ENCODE measurements at places on chromosomes 2 and 18. TPM values are rescaled to one million over a fixed set of nuclear protein-coding genes. Genes with fewer than 3 reads are reported as not detected.

DNA sequence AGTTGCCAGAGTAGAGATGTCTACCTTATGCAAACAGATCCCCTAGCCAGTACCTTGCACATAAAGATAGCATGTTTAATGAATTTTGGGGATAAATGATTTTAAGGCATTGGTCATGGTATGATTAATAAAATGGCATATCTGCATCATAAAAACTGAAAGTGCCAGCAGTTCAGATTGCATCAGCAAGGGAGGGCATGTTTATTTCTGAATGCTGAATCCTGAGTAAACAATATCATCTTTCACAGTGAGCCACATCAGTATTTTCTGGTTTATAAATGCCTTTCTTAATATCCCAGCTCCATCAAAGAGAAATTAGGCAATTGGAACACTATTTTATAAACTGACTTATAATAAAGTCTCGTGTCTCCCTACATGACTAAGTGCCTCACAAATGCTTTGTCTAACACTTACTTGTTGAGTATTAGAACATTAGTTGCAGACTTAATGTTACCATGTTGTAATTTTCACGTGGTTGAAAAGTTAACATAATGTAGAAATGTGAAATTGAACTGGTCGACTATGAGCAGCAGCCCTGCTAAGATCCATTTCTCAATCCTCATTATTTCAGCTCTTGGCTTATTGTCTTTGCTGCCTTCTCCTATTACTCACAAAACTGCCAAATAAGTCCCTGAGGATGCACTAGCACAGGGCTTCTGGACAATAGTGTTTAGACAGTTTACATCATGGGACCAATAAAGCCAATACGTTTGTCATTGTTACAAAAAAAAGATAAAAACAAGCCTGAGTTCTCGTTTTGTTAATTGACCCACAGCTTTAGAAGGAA lies 48.0 kb downstream of the LANCL1 start:
- no peak for DNase-seq
- no peaks in the 10 kb centered on the region for H3K4me1 ChIP-seq
- peaks cover 24% of the 10 kb centered on the region for H3K36me3 ChIP-seq
- no peaks in the 10 kb centered on the region for H3K27me3 ChIP-seq
- no peak overlapping the region for H3K27ac ChIP-seq

DNA sequence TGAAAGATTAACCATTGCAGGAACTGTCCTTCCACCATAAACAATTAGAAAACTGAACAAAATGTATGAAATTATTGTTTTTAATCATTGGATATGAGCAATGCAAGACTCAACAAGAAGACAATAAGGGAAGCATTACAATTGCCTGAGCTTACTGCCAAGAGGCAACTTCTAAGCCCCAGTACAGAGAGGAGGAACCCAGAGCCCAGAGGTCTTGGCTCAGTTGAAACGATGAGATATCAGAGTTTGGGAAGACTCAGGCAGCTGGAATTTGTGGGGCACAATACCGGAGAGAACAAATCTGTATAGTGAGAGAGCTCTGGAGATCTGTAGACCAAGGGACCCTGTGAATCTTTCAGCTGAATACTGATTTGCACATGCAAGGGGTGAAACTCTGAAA lies 80.6 kb upstream of the ZFP36L2 start:
- H3K4me3 ChIP-seq: no peak overlapping the region
- no peak for DNase-seq
- H3K36me3 ChIP-seq: no peaks in the 10 kb centered on the region
- H3K4me1 ChIP-seq: peaks cover 55% of the 10 kb centered on the region
- H3K27me3 ChIP-seq: no peaks in the 10 kb centered on the region

GRCh38 chr2:158128168-158128973 lies 26.7 kb downstream of the UPP2 start:
- H3K36me3 ChIP-seq: no peaks in the 10 kb centered on the region
- no peak overlapping the region for H3K4me3 ChIP-seq
- no peak overlapping the region for H3K27ac ChIP-seq
- H3K4me1 ChIP-seq: no peaks in the 10 kb centered on the region
- no peak for DNase-seq
- H3K27me3 ChIP-seq: no peaks in the 10 kb centered on the region

DNA sequence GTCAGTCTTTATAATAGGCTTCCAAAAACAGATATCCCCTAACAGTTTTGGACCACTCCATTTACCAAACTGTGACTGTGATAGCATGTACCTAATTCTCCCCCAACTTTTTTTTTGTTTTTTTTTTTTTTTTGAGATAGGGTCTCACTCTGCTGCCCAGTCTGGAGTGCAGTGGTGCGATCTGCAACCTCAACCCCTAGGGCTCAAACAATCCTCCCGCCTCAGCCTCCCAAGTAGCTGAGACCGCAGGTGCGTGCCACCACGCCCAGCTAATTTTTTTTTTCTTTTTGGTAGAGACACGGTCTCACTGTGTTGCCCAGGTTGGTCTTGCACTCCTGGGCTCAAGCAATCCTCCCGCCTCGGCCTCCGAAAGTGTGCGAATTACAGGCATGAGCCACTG lies 52.9 kb downstream of the REV1 start:
- H3K27me3 ChIP-seq: no peaks in the 10 kb centered on the region
- H3K36me3 ChIP-seq: peaks cover 43% of the 10 kb centered on the region
- H3K4me3 ChIP-seq: no peak overlapping the region
- H3K27ac ChIP-seq: no peak overlapping the region
- H3K4me1 ChIP-seq: peaks cover 6% of the 10 kb centered on the region
- no peak for DNase-seq

- H3K4me3 ChIP-seq: no peak overlapping the region
- H3K4me1 ChIP-seq: no peaks in the 10 kb centered on the region
- H3K27ac ChIP-seq: no peak overlapping the region
- DNase-seq: no peak
- H3K27me3 ChIP-seq: no peaks in the 10 kb centered on the region
- H3K36me3 ChIP-seq: peaks cover 80% of the 10 kb centered on the region
These were observed 79.3 kb downstream of the BIRC6 start for GRCh38 chr2:32436150-32436549.

- H3K4me1 ChIP-seq: no peaks in the 10 kb centered on the region
- H3K27ac ChIP-seq: no peak overlapping the region
- DNase-seq: no peak
- H3K4me3 ChIP-seq: no peak overlapping the region
These were observed 120.6 kb upstream of the UGP2 start for GRCh38 chr2:63721082-63721424.

GRCh38 chr18:12884406-12885323 lies 628 bp upstream of the PTPN2 start:
- peak overlapping the region; percentile 77 for H3K4me3 ChIP-seq
- H3K4me1 ChIP-seq: peaks cover 30% of the 10 kb centered on the region
- H3K36me3 ChIP-seq: no peaks in the 10 kb centered on the region
- DNase-seq: no peak

DNA sequence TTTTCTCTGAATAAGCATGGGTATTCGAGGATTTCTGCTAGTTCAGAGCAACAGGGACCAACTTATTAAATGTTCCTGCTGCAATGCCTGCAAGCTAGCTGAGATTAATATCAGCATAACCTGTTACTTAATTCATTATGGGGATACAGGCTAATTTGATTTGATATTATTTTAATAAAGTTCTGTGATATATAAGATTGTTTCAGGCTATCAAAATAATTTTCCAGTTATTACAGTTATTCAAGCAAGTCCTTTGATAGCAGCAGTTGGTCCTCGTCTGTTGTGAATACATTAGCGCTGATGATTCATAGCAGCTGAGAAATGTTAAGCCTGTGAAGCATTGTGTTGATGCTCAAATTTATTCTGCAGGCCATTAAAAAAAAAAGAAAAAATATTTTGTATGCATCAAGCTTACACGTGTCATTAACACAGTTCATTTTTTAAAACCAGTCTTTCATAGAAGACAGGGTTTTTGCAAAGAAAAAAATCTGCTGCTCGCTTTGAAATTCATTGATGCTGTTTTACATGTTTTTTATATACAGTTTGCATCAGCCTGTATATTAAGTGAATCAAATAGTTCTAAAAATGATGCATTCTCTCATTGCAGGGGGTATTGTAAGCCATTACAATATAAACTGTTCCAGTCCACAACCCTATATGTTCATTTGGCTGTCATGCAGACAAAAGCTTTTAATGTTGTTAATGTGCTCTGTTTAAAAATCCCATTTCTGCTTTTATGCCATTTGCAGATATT lies 482.5 kb downstream of the BCL11A start:
- no peaks in the 10 kb centered on the region for H3K4me1 ChIP-seq
- H3K27ac ChIP-seq: no peak overlapping the region
- no peaks in the 10 kb centered on the region for H3K27me3 ChIP-seq
- no peak for DNase-seq

DNA sequence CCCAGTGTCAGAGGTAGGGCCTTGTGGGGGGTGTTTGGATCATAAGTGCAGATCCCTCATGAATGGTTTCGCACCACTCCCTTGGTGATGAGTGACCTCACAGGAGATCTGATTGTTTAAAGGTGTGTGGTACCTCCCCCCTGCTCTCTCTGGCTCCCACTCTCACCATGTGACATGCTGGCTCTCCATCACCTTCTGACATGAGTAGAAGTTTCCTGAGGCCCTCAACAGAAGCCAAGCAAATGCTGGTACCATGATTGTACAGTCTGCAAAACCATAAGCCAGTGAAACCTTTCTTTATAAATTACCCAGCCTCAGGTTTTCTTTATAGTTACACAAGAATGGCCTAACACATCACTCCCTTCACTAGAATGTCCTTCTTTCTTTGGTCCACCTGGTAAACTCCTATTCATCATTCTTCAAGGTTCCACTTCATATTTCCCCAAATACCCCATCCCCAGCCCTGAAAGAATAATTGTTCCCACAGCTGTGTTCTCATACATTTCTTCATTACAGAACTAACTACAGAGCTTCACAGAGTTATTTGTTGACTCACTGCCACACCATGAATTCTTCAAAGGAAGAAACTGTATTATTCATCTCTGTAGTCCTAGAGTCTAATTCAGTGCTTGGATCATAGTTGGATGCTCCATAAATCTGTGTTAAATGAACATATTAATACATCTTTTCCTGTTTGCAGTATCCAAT lies 81.2 kb upstream of the STK17B start:
- H3K27me3 ChIP-seq: no peaks in the 10 kb centered on the region
- no peaks in the 10 kb centered on the region for H3K36me3 ChIP-seq
- no peak overlapping the region for H3K27ac ChIP-seq
- H3K4me3 ChIP-seq: no peak overlapping the region
- H3K4me1 ChIP-seq: peaks cover 12% of the 10 kb centered on the region

DNA sequence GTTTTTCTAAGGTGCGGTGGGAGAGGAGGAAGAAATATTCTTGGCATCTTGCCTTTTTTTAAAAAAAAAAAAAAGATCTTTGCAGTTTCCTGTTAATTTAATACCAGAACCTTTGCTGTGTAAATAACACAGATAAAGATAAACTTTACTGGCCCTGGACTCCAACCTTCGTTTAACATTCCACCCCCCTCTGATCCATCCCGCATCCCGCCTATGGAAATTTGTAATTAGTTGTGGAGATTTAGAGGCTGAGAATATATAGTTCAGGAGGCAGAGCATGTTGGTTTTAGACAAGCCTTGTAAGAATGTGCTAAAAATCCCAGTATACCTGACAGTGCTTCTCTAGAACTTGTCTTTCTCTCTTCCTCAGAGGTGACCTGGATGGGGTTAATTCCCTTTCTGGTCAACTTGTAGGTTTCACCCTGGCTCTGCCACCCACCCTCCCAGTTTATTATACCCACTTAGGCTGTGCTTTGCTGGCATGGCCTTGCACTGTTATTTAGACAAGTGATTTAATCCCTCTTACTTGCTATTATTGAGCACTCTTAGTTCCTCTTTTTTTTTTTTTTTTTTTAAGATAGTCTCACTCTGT lies 2.9 kb upstream of the C2orf72 start:
- no peak overlapping the region for H3K4me3 ChIP-seq
- H3K4me1 ChIP-seq: peaks cover 11% of the 10 kb centered on the region
- no peak overlapping the region for H3K27ac ChIP-seq

The NXPH2 gene
- not detected for total RNA-seq
